ENCODE measurements at places on chromosomes 11 and 22.

GRCh38 chr11:93852242-93852641, 1.8 kb upstream of the VSTM5 start:
- DNase-seq, result no peak

DNA sequence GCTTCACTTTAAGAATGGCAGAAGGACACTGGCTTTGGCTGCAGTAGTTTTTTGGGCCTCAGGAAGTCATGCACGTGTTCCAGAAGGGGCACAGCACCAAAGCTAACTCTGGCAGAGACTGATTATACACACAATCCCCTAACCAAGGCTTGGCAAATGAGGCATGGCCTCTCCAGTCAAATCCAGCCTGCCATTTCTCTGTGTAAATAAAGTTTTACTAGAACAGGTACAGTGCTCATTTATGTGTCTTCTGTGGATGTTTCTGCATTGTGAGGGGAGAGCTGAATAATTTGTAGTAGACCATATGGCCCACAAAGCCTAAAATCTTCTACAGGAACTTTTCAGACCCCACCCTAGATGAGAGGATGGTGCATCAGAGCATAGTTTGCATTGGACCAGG, 46.4 kb upstream of the MN1 start:
- DNase-seq, result no peak

DNA sequence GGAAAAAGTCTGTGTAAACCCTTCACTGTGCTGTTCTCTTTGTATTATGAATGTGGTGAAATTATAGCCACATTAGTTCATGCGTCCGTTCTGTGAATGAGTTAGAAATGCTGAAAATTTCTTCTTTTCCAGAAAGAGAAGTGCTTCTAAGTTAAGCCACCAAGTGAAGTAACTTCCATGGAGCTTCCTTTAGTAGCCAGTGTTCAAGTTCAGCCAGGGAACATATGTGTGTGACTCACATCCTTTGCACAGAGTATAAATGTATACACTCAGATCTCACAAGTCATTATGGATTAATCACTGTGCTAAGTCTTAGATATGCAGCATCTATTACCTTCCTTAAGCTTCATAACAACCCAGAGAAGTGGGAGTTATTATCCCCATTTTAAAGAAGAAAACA, 3.1 kb upstream of the MMP8 start:
- no peak for DNase-seq

- no peak for DNase-seq
These were observed 238.4 kb upstream of the CTSC start for GRCh38 chr11:88575916-88576315.

GRCh38 chr11:13040969-13041561, 31.9 kb downstream of the RASSF10 start:
- no peak for DNase-seq
